ENCODE measurements at places on chromosomes 2 and 18. TPM values are rescaled to one million over a fixed set of nuclear protein-coding genes. Genes with fewer than 3 reads are reported as not detected.

DNA sequence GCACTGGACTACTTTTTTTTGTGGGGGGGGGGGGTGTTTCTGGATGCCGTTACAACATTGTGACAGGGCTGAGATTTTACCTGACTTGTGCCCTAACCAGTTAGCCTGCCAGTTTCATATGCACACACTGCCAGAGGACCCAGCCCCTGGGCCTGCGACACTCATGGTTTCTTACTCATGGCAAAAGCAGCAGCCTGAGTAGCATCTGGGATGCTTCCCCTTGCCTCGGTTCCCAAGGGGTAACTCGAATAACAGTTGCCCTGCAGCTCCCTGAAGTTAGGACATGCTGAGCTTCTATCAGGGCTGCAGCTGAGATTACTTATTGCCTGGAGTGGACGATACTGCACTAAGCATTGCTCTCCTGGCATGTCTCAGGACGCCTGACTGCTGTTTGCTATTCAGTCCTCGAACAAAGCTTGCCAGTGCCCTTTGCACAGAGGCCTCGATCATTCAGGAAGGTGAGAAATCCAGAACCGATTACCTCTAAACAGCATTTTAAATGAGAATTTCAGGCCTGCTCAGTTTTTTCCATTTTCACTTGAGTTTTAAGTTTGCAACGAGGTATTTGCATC is 47.9 kb downstream of the TRPM8 start:
- DNase-seq = no peak

DNA sequence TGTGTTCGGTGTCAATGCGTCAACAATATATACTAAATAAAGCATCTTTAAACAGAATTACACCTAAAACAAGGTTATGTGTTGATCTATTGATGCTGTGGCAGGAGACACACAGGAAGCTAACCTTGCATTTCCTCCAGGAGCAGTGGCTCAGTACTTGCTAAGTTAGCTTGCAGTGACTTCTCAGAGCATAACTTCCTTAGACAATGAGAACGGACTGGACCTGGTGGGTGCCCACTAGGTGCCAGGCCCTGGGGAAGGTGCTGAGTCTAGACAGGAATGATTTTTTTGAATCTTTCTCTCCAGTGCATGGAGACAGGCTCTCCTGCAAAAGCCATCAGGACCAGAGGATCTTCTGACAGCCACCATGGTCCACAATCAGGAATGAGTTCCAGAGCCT is 73.8 kb upstream of the MGAT4A start:
- DNase-seq = no peak

GRCh38 chr18:77749089-77749488 is 499.4 kb downstream of the GALR1 start:
- DNase-seq = no peak

- DNase-seq = no peak
Observed at GRCh38 chr2:18425210-18425703, 135.2 kb downstream of the RDH14 start.

GRCh38 chr2:729376-729861 is 52.2 kb upstream of the TMEM18 start:
- DNase-seq = no peak

GRCh38 chr2:215879977-215880940 is 133.1 kb downstream of the MREG start:
- no peak for DNase-seq

DNA sequence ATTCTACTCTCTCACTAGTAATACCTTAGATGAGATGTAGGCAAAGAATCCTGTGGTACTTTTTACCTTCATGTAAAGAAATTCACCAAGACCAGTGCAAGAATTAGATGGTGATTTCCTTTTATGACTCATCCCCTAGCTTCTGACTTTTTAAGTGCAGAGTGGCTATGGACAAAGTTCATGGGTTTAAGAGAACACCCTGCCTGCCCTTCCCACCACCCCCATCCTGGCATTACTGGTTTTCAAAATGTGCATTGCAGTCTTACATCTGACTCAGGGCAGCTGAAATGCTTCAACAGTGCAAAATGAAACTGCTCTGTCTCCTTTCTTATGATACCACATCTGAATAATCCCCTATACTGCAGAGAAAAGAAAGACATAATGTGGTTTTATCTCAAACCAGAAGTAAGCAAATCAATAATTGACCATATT is 22.6 kb downstream of the MAIP1 start:
- DNase-seq = no peak

- DNase-seq = no peak
Observed at GRCh38 chr2:66041902-66042657, 392.8 kb upstream of the MEIS1 start.

STPG4 gene
- not detected for total RNA-seq

DNA sequence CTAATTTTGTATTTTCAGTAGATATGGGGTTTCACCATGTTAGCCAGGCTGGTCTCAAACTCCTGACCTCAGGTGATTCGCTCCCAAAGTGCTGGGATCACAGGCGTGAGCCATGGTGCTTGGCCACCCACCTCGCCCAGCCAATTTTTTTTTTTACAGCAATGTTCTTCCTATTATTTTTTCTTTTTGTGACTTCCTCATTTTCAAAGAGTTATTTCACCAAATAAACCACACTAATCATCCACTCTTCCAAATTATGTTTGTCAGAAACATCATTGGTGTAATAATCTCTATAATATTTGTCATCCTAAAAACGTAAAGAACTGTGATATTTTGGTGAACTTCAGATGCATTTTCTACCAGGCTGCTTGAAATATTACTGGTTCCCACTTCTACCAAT is 16.3 kb upstream of the PDCL3 start:
- DNase-seq = no peak

DNA sequence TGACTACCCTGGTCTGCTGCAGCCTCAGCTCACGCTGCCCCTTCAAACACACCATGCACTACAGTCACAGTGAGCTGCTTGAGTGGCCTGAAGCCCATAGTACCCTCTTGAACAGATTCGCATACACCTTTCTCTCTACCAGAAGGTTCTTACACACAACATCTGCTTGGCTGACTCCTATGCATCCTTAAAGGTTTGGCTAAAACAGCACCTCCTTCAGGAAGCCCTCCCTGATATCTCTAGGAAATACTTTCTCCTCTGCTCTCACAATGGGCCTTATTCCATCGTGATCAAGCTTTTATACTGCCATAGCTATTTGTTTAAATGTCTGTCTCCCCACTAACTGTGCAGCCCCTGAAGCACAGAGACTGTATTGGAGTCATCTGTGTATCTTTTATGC is 31.5 kb downstream of the TGFBRAP1 start:
- DNase-seq = no peak

DNER gene
- total RNA-seq = not detected

LGALSL gene
- total RNA-seq = 26.8 TPM

GTF2A1L gene
- not detected for total RNA-seq

GMCL1 gene
- 10.2 TPM for total RNA-seq

DNA sequence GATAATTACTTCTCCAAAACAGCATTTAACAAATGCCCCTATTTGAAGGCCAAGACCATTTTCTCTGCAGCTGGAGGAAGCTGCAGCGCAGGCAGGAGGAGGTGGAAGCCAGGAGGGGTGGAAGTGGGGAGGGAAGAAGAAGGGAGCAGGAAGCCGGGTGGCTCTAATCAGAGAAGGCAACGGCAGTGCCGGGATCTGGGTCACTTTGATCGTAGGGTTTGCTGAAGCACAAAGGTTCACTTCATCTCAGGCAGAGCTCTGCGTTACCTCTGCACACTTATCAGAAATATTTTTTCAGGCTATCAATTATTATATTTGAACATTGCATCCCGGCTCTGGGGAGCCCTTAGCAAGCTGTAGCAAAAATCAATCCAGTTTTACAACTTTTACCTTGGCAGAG is 315.8 kb upstream of the POU3F3 start:
- no peak for DNase-seq

DNA sequence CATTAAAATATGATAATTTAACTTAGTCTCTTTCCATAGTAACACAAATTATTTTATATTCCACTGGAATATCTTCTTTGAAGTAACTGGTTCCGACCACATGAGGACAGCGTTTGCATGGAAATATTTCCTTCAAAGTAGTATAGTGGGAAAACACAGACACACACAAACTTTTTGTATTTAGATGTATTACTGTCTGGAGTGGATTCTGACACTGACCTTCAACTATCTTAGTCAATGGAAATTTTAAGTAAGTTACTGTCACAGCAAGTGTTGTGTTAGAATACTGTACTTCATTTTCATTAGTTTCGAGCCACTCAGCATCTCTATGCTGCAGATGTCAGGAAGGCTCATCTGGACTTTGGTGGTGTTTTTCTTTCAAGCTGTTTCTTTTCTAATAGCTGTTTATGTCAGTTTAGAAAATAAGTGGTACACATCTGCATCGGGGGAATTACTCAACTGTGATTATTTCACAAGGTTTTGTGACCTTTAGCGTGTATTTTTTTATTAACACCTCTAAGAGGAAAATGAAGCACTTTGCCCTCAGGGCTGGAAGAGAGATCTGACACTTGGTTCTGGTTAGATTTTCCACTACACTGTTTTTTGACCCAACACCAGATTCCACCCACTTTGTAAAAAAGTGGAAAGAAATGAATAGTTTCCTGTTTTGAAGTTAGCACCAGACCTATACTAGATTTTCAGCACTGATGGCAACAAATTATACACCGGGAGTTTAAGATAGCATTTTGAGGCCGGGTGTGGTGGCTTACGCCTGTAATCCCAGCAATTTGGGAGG is 18.9 kb upstream of the THOC1 start:
- DNase-seq = no peak

DNA sequence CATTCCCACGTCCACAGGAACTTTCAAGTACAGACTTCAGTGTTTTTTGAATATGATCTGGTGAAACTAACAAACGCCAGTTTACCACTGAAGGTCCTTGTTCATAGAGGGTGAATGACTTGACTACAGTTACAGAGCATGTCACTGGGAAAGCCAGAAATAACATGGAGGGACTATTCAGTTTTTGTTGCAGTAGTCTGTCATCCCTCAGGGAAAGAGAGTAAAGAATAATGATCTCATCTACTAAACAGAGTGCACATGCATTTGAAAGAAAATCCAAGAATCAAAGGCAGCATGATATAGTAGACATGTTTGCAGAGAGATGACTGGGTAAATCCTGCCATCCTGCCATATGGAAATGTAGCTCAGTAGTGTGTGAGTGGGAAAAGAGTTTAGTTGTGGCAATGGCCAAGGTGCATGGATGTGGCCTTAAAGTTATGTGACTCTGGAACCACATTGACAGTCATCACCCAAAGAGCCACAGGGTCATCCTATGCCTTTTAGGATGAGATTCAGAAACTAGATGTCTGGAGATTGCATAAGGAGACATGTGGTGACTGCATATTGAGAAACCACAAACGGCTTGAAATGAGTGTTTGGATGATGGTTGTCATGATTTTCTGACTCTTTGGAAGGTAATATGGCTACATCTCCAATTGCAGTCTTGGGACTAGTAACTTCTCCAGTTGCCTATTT is 125.3 kb upstream of the ZEB2 start:
- DNase-seq = no peak

All from G401 (cell line).